Activated CD4-positive, alpha-beta T cell treated with anti-CD3 and anti-CD28 coated beads for 4 hours (primary cell): ENCODE measurements at places on chromosomes 3 and 15.

- no peak for DNase-seq
These were observed at the start of gene SLC7A14 for GRCh38 chr3:170585937-170586310. TSS of gene SLC7A14 (minus strand) at chr3:170586075. CDS start at chr3:170526936, 59,139 bp downstream.

- no peak for DNase-seq
These were observed 233.4 kb downstream of the FEZF2 start for GRCh38 chr3:62139957-62140356.

GRCh38 chr3:191066669-191067068 lies 132.4 kb upstream of the OSTN start:
- no peak for DNase-seq

DNA sequence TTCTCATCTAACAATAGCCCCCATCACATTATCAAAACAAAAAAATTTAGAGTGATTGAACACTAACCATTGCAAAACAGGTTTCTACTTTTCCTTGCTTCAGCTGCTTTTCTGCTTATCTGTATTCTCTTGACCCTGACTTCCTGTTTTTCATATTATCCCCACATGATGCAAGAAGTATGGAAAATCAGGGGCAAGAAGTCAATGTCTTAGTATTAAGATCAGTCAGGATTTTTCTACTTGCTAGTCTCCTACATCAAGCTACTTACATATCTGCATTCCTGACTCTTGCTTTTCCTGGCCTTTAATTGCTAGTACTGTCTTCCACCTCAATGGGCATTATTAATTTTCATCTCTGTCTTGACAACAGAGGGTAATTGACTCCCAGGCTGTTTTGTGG lies 300.2 kb downstream of the OTOL1 start:
- DNase-seq, result no peak

DNA sequence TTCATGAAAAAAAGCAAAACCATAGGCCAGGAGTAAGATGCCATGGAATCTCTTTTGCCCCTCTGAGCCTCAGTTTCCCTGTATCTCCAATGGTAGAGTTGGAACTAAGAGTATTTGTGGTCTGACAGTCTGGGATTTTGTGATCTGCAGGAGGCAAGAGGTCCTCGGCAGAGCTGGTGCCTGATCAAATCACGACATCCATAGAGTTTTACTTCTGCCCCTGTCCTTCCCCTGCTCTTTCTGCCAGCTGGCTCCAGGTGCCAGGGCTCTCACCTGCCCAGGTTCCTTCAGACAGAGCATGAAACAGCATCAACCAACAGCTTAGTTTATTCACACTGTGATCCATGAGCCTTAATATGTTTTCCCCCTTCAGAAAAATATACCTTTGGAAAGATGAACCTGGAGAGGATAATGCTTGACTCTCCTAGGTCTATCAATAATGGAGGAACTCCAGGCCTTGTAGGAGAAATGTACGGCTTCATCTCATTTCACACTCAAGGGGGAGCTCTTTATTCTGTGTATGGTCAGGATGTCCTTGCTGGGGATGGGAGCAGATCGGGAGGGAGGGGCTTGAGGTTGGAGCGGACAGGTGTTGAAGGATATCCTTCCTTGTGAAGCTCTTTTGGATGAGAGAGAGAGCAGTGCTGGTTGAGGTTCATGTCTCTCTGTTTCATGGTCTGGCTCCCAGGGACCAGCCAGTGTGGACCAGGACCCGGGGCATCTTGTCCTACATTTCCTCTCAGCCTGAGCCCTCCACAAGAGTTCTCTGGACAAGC lies 309.9 kb downstream of the RPLP1 start:
- DNase-seq, result no peak

DNA sequence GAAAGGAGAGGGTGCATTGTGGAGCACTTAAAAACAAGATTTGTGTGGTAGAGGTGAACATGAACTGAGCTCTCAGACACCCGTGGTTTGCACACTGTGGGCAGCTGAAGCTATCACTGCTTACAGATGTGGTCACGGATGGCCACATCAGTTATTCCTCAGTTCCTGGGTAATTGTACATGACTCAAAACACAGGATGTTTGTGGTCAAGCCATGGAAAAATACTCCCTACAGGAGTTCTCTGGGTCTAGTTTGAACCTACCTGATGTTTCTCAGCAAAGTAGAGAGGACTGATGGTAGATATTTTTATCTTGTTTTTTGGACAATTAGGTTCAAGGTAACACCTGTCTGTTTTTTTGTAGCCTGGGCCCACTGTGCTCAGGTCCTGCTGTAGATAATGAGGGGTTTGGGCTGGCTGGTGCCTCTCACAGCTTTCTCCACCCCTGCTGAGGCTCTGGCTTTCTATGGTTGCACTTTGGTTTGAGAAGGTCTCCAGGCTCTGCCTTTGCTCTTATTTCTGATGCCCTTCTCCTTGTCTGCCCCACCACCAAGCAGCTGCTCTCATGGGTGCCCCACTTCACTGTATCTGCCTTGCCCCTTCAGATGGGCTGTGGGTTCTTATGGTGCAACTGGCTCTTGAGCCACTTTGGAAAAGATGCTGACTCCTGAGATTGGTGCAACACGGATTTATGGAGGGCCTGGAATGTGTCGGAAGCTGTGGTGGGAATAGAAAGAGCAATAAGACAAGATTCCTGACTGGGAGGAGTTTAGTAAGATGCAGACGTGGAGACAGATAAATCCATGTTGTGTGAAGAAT lies 40.1 kb downstream of the CDCP1 start:
- DNase-seq, result peak; percentile 59

GRCh38 chr3:148951599-148952361 lies 39.6 kb upstream of the GYG1 start:
- DNase-seq, result no peak
